ENCODE measurements at places on chromosomes 16 and 17.
A peak's percentile ranks its signal among the peaks of the same experiment; 100 is the strongest.

- peak; percentile 50 for DNase-seq
These were observed 352.5 kb downstream of the KCNJ2 start for GRCh38 chr17:70521821-70522256.

DNA sequence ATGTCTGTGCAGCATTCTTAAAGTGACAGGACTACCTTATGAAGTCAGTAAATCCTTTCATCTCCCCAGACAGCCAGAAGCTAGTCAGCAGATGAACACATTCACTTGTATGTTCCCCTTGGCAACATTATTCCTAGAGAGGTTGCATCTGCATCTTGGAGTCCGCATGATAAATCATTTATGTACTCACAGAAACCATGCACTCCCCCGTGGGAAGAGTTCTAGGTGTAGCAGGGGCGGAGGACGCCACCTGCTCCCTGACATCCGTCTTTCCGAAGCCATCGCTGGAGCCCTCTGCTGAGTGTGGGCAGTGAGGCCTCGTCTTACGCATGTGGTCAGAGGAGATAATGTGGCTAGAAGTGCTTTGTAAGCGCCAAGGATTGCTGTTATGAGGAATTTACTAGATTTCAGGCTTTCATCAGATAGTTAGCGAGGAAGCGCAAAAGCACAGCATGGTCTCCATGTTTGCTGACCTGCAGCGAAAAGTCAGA, 144.5 kb downstream of the RPTOR start:
- no peak for DNase-seq

GRCh38 chr16:12111223-12111622, 134.7 kb downstream of the SNX29 start:
- no peak for DNase-seq

DNA sequence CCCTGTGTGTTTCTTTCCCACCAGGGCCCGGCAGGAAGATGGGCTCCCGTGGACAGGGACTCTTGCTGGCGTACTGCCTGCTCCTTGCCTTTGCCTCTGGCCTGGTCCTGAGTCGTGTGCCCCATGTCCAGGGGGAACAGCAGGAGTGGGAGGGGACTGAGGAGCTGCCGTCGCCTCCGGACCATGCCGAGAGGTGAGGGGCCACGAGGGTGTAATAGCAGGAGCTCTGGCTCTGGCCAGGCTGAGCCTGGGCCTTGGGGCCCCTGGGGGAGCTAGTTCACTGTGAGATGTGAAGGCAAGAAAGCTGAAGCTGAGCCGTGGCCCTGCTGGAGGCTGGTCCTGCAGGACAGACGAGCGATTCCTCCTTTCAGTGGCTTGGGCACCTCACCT, 20.0 kb downstream of the C1QTNF1 start:
- no peak for DNase-seq

GRCh38 chr17:34172390-34172918, 82.6 kb upstream of the CCL2 start:
- no peak for DNase-seq

DNA sequence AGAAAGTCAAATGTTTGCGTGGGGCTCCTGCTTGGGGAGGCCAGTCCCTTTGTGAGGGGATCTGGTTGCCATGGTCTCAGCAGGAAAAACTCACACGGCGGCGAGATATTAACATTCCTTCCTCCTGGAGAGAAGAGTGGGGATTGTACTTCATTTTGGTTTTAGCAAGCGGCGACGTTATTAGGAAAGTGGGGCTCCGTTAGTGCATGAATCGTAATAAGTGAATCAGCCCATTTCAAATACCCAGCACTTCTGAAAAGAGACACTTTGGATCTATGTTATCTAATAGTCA, 41.6 kb upstream of the METRNL start:
- no peak for DNase-seq

GRCh38 chr17:6195123-6195522, 124.9 kb downstream of the WSCD1 start:
- DNase-seq: no peak

- no peak for DNase-seq
These were observed 45.8 kb upstream of the ATF7IP2 start for GRCh38 chr16:10339777-10340732.

DNA sequence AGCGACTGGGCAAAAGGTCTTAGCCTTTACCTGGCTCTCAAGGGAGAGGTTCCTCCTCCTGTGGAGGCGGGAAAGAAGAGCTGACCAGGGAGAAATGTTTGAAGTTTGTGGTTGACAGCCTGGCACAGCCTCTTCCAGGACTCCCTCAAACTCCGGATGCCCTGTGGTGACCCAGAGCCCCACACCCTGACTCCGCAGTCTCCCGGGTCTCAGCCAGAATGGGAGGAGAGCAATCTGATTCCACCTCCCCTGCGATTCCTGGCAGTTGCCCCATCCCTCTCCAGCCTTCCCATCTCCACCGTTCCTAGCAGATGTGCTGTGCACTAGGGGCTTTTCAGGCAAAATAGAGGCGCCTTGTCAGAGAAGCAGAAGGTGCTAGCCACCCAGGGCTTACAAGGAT, 5.5 kb upstream of the DNAI2 start:
- no peak for DNase-seq

DNA sequence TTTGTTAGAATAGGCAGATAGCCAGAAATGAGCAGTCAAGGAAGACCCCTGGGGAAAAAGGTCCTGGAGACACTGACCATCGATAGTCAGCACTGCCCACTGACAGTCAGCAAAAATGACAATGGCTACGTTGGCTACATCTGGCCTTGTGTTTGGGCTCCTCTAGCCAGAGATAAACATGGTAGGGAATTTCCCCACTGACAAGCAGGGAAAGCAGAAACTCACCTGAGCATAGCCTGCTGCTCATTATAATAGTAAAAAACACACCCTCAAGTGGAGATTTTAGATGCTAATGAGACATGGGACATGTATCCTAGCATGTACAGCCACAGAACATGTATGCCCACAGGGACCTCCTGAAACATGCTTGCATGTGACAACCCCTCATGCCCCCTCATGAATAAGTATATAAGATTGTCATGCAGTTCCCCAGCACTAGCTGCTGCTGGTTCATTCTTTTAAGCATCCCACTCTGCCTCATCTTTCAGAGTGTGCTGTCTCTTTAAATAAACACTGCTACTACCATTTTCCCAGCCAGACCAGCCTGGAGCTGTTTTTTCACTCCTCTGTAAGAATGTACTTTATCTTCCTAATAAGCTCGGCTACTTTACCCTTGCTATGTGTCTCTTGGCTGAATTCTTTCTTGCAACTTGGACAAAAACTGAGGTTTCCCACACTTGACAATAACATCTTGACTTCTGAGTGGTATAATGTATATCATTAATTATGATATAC, 550.1 kb upstream of the CDH8 start:
- DNase-seq: no peak

- peak; percentile 88 for DNase-seq
These were observed at the start of gene RANGRF for GRCh38 chr17:8288336-8289102. Gene RANGRF (plus strand): TSS chr17:8288670. CDS start chr17:8288789, 119 bp downstream.

GRCh38 chr17:42230225-42230624, 35.9 kb upstream of the GHDC start:
- DNase-seq: no peak

DNA sequence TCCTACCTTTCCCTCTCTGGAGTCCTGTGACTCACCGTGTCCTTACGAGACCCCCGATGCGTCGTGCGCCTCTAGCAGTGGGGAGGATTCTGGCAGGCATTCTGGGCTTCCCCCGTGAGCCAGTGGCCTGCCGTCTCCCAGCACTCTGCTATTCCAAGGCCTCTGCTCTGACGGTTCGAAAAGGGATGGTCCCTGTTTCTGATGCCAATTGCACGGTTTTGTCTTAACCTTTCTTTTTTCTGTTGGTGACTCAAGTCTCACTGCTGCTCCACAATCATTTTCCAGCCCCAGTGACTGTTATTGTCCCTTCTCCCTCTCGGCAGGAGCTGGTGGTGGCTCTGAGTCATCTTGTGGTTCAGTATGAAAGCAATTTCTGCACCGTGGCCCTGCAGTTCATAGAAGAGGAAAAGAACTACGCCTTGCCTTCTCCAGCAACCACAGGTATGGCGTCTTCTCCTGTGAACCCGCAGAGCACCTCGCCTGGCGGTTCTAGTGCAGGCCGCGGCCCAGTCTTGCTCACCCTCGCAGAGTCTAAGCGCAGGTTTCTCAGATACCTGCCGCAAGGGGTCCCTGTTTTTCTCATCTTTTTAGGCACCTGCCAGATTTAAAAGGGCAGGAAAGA, 100.1 kb upstream of the CHMP6 start:
- DNase-seq: peak; percentile 48

- no peak for DNase-seq
These were observed 250.5 kb downstream of the CPPED1 start for GRCh38 chr16:12553191-12553590.

DNA sequence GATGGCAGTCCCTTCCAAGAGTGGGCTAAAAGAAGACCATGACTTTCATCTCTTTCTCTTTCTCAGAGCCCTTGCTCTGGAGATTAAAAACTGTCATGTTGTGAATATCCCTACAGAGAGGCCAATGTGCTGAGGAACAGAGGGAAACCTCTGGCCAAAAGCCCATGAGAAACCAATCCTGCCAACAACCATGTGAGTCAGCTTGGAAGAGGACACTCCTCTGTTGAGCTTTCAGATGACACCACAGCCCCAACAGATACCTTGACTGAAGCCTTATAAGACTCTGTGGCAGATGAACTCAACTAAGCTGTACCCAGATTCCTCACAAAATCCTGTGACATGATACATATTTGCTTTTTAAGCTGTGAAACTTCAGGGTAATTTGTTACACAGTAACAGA, 19.6 kb downstream of the CPPED1 start:
- no peak for DNase-seq

DNA sequence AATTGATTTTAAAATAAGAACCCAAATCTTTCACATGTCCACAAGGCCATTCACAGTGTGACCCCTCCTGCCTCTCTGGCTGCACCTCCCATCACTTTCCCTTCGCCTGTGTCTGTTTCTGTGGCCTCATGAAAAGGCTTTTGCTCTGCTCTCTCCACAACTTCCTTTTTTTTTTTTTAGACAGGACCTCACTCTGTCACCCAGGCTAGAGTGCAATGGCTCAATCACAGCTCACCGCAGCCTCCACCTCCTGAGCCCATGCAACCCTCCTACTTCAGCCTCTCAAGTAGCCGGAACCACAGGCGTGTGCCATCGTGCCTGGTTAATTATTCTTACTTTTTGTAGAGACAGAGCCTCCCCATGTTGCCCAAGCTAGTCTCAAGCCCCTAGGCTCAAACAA, 197.1 kb downstream of the ABCC12 start:
- DNase-seq: no peak

DNA sequence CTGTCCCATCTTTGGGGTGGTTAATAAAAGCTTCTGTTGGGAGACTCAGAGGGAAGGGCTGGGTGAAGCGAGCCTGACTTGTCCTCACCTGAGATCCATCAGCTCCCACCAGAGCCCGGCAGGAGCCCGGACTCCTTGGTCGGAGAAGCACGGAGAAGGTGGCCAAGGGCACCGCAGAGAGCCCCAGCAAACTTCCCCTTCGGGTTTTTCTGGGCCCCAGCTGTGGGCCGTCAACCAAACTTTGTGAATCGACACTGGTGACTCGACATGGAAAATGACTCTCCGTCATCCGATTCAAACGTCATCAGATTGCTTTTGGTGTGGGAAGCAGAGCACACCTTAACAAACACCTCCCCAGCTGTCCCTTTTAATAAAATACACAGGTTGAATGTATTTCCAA, 21.4 kb downstream of the ENPP7 start:
- DNase-seq: no peak

- DNase-seq: no peak
These were observed 2.6 kb upstream of the IL17C start for GRCh38 chr16:88635671-88636319.

DNA sequence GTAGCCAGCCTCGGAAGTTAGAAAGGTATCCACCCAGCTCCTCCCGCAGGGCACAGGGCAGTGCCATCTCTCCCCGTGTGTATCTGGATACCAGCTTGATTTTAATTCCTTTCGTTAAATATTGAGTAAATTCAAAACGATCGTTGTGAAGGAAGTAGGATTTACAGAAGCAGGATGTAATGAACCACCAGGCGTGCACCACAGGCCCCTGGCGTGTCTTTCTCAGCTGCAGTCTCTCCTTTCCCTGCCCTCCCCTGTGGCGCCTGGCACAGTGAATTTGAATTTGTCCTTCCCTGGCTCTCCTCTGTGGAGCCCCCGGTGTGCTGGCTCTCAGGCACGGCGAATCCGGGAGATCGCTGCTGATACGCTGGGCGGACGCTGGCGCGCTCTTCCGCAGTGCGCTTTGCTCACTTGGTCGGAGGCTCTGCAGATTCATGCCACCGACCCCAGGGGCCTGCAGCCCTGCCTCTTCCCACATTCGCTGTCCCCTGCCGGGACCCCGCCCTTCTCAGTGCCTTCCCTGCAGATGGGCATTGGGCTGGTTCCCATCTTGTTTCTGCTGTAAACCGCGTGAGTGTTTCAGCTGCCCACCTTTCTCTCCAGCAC, 164.6 kb downstream of the RPTOR start:
- no peak for DNase-seq

DNA sequence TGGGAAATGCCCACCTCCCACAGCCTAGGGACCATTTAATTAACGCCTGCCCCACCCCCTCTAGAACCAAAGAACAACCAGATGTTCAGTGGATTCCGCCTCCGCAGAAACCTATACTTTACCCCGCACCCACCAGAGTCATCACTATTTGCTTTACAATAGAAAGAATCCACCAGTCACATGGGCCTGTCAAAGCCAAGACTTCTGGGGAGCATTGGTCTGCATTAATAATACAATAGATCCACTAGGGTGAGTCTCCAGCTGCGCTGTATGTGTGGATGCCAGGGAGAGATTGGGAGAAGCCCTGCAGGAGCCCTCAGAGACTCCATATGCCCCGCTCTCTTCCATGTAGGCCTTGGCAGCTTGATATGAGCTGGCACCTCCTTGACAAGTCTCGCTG, 31.3 kb downstream of the CLEC19A start:
- no peak for DNase-seq

GRCh38 chr16:12896562-12896961, 4.8 kb upstream of the SHISA9 start:
- DNase-seq: no peak

DNA sequence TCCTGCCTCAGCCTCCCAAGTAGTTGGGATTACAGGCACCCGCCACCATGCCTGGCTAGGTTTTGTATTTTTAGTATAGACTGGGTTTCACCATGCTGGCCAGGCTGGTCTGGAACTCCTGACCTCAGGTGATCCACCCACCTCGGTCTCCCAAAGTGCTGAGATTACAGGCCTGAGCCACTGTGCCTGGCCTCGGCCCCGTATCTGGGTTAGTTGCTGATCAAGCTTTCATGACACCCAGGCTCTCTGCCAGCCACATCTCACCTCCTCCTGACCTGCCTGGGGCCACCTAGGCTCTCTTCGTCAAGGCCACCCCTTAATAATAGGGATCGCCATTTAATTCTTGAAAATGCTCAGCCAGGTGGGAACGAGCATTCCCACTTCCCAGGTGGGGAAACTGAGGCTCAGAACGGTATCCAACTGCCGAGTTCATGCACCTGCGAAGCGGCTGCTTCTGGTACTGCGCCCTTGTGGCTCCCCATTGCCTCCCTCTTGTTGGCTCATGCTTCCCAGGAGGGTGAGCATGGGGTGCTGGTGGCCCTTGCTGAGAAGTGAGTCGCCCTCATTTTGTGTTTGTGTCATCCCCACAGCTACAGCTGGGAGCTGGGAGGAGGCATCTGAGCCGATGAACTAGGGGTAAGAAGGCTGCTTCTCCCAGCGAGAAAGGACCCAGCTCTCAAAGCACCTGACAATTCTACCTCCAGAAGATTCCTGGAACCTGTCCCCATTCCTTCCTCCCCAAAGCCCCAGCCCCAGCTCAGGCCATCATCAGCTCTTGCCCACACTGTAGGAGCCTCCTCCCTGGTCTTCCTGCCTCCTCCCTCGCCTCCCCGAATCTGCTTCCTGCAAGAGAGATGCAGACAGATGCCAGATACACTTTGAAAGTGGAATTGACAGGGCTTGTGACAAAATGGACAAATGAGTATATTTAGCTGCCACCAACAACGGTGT, 17.3 kb upstream of the SNN start:
- no peak for DNase-seq
